ENCODE measurements at places on chromosomes 7 and 10.

DNA sequence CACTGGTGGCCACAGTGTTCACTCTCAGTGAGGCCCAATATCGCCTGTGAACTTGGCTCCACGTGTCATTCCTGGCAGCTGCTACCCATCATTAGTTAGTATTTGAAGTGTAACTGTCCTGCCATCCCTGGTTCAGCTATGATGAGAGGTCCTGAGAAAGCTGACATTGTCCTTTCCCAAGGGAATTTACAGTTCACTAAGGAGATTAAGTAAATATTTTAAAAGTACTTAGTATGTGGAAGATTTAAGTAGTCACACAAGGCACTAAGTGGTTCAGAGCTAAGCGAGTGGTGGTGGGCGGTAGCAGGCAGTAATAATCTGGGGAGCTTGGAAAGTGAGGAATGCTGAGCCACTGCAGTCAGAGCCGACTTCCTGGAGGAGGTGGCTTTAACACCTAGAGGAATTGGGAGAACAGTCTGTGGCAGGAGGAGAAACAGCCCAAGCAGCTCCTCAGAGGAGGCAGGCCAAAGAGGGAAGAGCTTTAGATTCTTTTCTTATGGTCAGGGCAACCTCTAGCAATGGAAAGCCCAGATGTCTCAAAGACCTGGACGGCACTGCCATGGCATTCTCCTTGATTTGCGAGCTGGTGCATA, 519.7 kb downstream of the LRMDA start:
- no peak for DNase-seq

GRCh38 chr7:83204715-83205114, 42.0 kb upstream of the PCLO start:
- DNase-seq, result no peak

GRCh38 chr7:16728811-16729210, 24.7 kb upstream of the TSPAN13 start:
- DNase-seq, result no peak

DNA sequence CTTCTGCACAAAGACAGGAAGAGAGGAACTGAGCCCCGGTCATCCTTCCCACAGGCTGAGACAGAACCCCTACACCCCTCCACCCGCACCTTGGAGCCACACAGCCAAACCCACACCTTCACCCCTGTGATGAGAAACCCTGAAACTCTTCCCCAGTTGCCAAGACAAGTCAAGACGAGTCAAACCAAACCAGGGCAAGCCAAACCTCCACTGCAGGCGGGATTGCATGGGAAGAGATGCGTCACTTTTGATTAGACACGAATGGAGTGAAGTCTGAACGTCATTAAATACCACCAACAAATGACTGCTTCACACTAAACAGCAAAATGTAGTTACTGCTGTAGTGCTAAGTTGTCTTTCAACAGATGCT, 73.8 kb downstream of the PRPF18 start:
- DNase-seq, result no peak

DNA sequence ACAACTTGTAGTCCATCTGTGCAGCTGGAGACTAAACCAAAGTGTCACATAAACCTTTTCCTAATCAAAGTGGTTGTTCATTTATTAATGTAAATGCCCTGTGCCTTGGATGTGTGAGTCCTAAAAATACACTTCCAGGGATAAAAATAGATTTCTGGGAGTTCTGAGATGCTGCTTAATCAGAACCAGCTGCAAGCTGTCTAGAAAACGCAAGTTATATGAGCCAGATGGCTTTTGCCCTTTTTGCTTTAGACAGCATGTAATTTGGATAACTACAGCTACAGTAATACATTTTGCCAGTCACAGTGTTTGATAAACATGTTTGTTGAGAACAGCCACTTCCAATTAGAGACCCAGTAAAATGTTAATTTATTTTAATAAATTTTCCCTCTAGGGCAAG, 185.1 kb upstream of the PRPS1L1 start:
- no peak for DNase-seq

- DNase-seq, result no peak
Observed at GRCh38 chr7:92973974-92974373, 137.6 kb upstream of the CDK6 start.

- DNase-seq, result peak; percentile 41
Observed at GRCh38 chr10:73625004-73625883, 16.0 kb downstream of the MYOZ1 start.

- DNase-seq, result no peak
Observed at GRCh38 chr10:131134001-131134576, 177.4 kb downstream of the TCERG1L start.

GRCh38 chr7:11552676-11553296, 279.2 kb downstream of the THSD7A start:
- DNase-seq, result peak; percentile 85

GRCh38 chr7:26853788-26854393, 10.5 kb downstream of the SKAP2 start:
- peak; percentile 73 for DNase-seq

GRCh38 chr7:47634273-47634672, 52.4 kb upstream of the TNS3 start:
- DNase-seq, result no peak

DNA sequence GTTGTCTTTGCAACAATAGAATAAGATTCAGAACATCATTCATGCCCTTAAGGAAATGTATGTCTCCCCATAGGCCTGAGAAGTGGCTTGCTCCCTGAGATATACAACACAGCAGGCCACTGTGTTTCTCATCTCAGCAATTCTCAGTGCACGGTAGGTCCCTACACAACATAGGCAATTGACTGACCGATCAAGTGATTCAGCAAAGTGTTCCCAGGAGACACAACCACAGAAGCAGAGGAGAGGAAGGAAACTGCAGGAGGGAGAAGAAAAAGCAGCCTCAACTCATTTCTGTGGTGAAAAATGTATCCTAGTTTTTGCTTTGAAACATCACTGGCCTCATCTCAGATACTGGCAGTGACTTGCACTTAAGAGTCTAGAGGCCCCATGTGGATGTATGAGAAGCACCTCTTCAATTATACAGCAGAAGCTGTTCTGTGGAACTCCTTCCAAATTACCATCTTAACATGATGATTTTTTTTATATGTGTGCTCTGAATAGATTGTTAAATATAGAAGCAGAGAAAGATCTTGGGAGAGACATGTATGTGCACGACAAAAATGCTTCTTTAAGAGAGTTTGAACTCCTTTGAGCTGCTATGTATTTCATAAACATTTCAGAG, 306.8 kb downstream of the XPNPEP1 start:
- DNase-seq, result no peak

DNA sequence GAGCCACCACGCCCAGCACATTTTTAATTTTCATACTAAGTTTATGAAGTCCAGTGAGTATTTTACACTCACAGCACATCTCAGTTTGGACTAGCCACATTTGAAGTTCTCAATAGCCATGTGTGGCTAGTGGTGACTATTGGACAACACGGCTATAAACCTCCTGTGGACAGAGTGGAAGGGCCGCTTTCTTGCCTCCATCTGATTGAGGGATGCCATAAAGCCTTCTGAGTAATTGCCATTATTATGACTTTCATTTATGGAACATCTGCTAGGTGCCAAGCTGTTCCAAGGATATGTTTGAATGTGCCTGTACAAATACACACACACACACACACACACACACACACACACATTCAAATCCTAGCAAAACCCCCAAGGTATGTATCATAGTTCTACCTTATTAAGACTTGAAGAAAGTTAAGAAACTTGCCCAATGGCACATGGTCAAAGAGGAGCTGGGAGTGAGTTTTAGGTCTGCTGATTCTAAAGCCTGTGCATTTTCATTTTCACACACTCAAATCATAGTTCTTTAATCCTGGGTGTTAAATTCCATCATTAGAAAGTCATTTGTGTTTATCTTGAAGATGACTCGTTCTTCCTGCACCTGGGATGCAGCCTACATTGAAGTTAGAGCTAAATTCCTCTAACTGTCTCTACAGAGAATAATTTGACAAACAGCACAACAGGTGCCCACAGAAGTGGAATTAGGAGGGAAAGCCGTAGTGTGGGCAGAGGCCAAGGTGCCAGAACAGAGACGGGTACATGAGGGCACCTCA, 143.3 kb downstream of the PKD1L1 start:
- peak; percentile 19 for DNase-seq

GRCh38 chr7:132455378-132455777, 120.9 kb downstream of the PLXNA4 start:
- DNase-seq, result peak; percentile 15

DNA sequence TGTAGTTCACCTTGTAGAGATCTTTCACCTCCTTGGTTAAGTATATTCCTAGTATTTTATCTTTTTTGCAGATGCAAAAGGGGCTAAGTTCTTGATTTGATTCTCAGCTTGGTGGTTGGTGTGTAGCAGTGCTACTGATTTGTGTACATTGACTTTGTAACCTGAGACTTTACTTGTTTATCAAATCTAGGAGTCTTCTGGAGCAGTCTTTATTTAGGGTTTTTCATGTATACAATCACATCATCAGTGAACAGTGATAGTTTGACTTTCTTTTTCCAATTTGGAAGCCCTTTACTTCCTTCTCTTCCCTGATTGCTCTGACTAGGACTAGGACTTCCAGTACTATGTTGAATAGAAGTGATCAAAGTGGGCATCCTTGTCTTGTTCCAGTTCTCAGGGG, 33.8 kb downstream of the GPR22 start:
- no peak for DNase-seq

All from NCI-H1092 treated with DMSO at 0.1 percent for 48 hours (cell line).